ENCODE measurements at places on chromosomes 1 and 21. TPM values are rescaled to one million over a fixed set of nuclear protein-coding genes. Genes with fewer than 3 reads are reported as not detected.

The EXTL1 gene
- 2.8 TPM for total RNA-seq

The SGIP1 gene
- 48.1 TPM for total RNA-seq

The WARS2 gene
- 16.8 TPM for total RNA-seq

The GUCA2B gene
- total RNA-seq: not detected

The NEK2 gene
- 40.0 TPM for total RNA-seq

The FGGY gene
- total RNA-seq: 32.8 TPM

The PLA2G2A gene
- total RNA-seq: 7.1 TPM

The CD5L gene
- total RNA-seq: not detected

The TAS1R1 gene
- total RNA-seq: 5.6 TPM

The RNU1-4 gene
- under 0.01 TPM for total RNA-seq

The OR2C3 gene
- 0.87 TPM for total RNA-seq

Data from testis (tissue), 5 donors.